ENCODE measurements at places on chromosomes 13 and 19.

DNA sequence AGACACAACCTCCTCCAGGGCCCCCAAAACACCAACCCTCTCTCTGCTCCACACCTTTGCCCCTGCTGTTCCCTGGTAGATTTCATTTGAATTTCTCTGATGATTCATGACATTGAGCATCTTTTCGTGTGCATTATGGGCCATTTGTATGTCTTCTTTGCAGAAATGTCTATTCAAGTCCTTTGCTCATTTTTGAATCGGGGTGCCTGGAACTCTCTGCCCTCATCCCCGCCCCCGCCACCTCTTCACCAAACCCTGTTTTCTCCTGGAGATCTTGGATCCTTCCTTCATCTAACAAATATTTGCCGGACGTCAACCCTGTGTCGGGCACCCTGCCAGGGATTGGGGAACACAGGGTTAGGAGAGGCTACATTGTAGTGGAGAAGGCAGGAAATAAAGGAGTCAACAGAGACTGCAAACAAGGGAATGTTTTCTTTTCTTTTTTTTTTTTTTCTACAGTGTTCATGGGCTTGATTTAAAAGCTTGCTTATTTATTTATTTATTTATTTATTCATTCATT lies 25.5 kb upstream of the SLC1A5 start:
- DNase-seq, result no peak

GRCh38 chr13:39768962-39769361 lies 113.5 kb downstream of the COG6 start:
- DNase-seq, result no peak

DNA sequence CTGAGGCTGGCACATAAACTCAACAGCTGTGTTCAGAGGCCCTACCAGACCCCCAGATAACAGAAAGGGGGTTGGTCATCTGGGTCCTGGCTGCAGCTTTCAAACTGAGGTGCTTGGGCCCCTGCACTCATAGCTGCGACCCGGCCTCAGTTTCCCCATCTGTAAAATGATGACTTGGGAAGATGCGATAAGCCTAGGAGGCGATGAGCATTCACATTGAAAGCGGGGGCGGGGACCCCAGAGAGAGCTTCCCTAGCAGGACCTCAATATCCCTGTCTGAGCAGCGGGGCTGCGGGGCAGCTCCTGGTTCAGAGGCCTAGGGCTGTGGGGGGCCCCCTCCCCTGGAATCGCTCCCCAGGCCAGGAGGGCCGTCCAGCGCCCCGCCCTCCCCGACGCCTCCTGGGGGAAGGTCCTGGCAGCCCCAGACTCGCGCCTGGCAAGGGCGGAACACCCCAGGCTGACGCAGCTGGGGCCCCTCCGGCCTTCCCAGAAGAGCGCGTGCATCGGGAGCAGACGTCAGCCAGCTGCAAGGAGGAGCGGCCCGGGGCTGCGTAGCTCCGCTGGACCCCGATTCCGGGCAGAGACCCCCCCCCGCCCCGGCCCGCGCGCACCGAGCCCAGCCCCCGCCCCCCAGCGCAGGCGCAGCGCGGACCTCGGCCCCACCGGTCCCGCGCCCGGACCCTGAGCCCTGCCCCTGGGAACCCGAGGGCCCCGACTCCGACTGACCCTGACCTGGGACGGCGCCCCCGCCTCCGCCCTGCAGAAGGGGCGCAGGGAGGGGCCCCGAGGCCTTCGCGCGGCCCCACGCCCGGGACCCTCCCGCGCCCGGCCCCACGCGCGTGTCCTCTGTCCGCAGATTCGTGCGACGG lies 3.5 kb downstream of the FSTL3 start:
- no peak for DNase-seq

DNA sequence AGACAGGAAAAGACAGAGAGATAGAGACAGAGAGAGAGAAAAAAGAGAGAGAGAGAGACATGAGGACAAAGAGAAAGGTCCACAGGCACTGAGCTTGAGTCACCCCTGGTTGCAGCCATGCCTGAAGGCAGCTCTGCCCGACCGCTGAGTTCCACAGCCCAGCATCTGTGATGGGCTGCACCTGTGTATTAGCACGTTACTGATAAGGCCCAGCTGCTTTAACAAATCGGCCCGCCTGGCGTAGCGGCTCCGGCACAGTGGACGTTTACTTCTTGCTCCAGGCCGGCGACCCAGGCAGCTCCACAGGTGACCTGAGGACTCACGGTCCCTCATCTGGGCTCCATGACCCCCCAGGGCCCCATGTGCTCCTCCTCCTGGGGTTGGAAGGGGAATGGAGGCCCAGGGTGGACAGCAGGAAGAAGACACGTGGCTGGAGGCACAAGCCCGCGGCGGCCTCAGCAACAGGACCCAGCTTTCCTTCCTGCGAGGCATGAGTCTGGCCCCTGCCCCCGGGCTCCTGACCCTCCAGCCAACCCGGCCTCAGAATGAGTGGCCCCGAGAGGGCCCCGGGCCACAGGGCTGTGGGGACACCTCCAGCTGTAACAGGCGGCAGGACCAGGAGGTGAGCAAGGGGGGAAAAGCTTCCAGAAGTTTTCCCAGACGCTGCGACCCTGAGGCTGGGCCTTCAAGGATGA lies 3.9 kb upstream of the CSNK1G2 start:
- DNase-seq, result no peak

- DNase-seq, result no peak
Measured at GRCh38 chr19:40507892-40508291, 41.1 kb downstream of the SPTBN4 start.

- no peak for DNase-seq
Measured at GRCh38 chr13:77513719-77514335, 21.7 kb upstream of the SCEL start.

DNA sequence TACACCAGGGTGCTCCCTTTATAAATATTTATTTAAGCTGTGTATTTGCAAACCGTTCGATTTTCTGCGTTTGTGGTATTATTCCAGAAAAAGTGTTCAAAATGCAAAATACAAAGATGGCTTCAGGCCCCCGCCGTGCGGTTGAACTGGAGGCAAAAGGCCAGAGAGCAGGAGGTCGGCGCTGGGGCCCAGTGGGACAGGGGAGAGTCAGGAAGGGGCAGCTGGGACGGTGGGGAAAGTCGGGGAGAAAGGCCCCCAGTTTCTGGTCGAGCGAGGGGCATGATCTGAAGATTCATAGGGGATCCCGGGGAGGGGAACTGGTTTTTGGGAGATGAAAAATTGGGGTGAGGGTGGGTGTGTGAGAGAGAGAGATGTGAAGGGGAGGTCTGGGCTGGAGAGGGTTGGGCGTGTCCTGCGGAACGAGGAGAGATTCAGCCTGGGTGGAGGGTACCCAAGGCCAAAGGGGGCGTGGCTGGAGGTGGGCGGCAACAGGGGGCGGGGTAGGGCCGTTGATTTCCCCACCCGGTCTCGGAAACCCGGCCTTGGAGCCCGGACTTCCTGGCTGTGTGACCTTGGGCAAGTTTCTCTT lies 678 bp downstream of the ISOC2 start:
- DNase-seq, result peak; percentile 34

DNA sequence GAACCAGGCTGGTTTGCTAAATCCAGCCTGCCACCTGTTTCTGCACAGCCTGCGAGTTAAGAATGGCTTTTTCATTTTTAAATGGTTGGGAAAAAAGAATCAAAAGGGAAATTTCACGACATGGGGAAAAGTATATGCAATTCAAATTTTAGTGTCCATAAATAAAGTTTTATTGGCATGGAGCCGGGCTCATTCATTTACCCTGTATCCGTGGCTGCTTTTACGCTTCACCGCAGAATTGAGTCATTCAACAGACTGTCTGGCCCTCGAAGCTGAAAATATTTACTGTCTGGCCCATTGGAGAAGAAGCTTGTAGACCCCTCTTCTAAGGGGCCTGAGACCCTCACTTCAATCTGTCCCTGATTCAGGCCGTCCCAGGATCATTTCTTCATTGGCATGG lies 26.1 kb downstream of the IER2 start:
- DNase-seq, result no peak

DNA sequence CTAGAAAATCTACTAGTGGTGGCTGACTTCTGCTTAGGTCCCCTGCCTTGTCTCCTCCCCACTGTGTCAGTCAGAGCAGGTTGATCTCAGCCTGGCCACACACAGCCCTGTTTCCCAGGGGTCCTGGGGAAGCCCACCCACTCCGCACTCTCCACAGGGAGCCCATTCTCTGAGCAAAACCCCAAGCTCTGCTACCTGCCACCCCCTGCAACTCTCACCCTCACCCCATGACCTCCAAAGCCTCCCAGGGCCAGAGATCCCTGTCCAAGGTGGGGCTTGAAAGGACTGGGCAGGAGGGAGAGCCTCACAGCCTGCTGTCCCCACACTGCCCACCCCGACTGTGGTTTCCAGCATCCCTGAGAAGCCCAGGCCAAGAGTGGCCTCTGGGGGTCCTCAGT lies 58.8 kb upstream of the ZNF536 start:
- DNase-seq, result no peak

- no peak for DNase-seq
Measured at GRCh38 chr13:114161028-114161556, 18.0 kb upstream of the CFAP97D2 start.

GRCh38 chr13:34086281-34086680 lies 268.3 kb downstream of the RFC3 start:
- DNase-seq, result no peak

DNA sequence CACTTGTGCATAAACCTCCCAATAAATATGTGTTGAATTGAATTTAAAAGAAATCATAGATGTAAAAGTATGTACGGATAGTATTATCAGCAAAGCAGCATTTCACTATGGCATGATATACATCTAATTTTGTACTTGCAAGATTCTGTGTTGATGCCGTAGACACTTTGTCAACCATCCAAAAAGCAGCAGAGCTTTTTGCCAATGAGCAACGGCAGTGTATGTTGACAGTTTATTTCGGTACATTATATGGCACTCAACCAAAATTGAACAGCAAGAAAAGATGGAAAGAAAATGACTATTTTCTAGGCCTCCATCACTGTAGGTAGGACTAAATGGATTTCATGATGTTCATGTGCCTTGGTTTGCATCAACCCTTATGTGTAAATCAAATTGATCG lies 543.7 kb downstream of the DACH1 start:
- DNase-seq, result no peak

DNA sequence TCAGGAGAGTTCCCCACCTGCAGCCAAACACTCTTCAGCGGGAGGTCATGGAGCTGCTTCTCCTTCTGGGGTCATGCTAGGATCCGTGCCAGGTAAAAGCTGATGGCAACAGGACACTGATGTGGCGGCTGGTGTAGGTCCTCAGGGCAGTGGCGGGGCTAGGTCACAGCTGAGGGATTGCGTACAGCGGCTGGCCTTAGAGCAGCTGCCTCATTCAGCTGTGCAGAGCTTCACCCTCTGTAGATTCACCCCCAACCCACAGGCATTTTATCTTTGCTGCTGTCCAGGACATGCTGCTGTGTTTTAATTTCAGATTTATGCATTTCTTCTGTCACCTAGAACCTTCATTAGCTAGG lies 2.3 kb downstream of the MCF2L start:
- no peak for DNase-seq

- no peak for DNase-seq
Measured at GRCh38 chr13:74278901-74279300, 144.7 kb upstream of the KLF12 start.

- DNase-seq, result no peak
Measured at GRCh38 chr19:40251991-40252390, 25.5 kb upstream of the CCNP start.

- DNase-seq, result no peak
Measured at GRCh38 chr19:16324384-16325160, at the start of gene KLF2. TSS of gene KLF2 (plus strand) at chr19:16324826. CDS start at chr19:16324924, 98 bp downstream.

DNA sequence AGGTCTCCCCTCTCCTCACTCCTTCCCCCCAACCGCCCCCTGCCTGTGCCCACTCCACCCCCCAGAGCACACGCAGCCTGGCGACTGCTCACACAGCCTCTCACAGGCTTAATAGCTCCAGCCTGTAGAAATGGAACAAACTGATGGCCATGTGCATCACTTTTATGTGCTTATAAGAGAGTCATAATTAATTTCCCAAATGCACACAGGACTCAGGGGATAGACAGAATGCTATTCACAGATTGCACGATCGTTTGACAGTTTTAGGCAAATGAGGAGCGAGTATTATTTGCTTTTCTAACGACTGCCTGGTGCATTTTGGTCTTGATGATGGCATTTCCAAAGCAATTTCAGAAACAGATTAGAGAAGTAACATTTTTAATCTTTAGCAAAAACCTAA lies 97.7 kb upstream of the VSTM2B start:
- no peak for DNase-seq

GRCh38 chr19:31572976-31573298 lies 223.7 kb upstream of the TSHZ3 start:
- no peak for DNase-seq

- no peak for DNase-seq
Measured at GRCh38 chr19:49374665-49375434, 11.2 kb downstream of the DKKL1 start.

DNA sequence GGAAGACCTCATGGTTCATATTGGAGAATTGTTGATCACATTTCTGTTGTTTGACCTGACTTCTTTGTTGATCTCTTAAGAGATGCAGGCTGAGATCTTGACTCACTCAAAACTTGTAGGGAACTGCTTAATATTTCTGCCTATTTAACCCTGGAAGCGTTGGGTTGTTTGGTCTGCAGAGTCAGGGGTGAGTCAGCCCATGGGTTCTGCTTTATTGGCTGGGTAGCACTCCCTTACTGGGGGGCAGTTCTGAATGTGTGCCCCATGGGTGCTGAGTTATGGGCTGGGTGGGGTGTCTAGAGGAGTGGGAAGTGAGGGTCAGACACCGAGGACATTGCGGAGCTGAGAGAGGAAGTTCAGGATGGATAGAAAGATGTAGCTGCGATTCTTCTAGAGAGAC lies 87.9 kb downstream of the LRCH1 start:
- no peak for DNase-seq

- no peak for DNase-seq
Measured at GRCh38 chr19:21765151-21765550, 2.2 kb downstream of the ZNF100 start.

DNA sequence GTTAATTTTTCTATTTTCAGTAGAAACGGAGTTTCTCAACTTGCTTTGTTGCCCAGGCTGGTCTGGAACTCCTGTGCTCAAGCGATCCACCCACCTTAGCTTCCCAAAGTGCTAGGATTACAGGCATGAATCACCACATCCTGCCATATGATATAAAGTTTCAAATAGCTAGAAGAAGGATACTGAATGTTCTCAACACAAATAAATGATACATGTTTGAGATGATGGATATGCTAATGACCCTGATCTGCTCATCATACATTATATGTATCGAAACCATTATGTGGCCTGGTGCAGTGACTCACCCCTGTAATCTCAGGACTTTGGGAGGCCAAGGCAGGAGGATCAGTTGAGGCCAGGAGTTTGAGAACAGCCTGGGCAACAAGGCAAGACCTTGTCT lies 11.5 kb downstream of the CIB3 start:
- DNase-seq, result no peak

DNA sequence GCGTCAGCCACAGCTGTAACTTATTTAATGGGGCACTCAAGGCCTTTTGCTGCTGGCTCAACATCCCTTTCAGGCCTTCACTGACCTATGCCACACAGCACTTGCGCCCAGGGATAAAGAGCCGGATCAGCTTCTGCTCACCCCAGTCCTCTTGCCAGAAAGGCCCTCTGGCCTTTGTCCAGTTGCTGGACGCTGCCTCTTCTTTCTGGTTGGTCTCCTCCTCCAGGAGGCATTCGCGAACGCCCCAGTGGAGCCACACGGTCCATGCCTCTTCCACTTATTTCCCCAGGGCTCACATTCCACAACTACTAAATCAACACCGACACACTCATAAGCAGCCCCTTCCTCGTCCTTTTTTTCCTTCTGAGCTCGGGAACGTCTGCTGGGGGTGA lies 3.7 kb upstream of the ZNF329 start:
- no peak for DNase-seq

- no peak for DNase-seq
Measured at GRCh38 chr19:21022996-21023395, 2.5 kb downstream of the ZNF430 start.
